ENCODE measurements at places on chromosomes 6 and 20.

DNA sequence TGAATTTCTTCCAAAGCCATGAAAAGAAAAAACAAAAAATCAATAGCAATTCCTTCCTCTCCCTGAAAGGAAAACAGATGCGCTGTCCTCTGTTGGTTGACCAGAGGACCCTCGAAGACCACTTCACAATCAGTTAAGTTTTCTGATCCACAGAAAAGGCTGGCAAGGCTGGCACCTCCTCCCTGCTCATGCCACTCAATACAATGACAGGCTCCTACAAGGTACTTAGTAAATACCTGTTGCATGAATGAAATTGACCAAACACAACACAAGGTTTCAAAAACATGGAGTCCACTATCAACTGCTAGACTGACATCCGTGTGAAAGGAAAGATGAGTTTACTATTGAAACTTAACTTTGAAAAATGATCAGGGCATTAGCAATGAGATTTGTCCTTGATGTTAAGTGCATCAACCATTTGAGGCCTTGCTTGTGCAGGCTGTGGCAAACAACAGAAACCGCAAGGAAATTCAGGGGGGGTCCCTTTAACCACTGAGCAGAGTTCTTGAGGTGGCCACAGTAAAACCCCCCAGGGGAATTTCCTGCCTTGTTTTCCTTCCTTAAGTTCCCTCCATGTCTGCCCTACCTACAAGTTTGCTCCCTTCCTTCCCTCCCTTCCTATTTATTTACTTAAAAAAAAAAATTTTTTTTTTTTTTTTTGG, 27.9 kb upstream of the RTF2 start:
- DNase-seq = no peak

- no peak for DNase-seq
Measured at GRCh38 chr20:36425166-36425565, 116.2 kb upstream of the MYL9 start.

- no peak for DNase-seq
Measured at GRCh38 chr20:25237610-25238318, 10.1 kb upstream of the PYGB start.

DNA sequence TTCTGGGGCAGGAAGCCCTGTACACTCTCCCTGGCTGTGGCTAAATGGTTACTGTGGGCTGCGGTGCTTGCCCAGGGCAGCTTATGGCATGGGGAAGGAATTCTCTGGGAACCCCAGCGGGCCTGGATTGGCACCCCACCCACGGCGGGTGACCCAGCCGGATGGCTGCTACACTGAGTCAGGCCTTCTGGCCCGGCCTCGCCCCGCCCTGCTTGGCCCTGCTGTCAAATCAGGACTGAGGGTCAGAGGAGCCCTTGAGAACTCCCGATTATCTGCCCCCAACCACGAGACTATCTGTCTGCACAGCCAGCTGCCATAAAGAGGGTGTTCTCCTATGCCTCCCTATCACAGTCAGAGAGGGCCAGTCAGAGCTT, 7.3 kb upstream of the ITPR3 start:
- DNase-seq = no peak

- no peak for DNase-seq
Measured at GRCh38 chr20:6651561-6651960, 115.9 kb upstream of the BMP2 start.

- DNase-seq = no peak
Measured at GRCh38 chr20:23287354-23288190, 63.0 kb upstream of the NXT1 start.

DNA sequence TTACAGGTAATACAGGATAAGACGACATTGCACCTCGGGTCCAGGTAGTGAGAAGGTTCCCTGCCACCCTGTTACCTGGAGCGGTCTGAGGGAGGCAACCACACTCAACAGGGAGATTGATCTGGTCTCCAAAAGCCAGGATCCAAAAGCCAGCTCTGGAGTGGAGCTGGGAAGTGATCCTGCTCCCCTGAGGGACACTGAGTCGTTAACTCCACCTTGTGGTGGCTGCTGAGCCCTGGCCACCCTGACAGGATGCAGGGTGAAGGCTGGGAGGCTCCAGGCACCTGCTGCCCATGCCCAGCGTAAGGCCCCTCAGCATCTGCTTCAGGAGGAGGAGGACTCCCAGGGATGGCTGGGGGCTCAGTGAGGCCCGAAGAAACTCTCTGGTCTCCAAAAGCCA, 38.7 kb upstream of the SLC22A2 start:
- no peak for DNase-seq

All from globus pallidus (tissue), 1 donor.